Type B pancreatic cell (in vitro differentiated cells): ENCODE measurements at places on chromosomes 11 and 22. TPM values are rescaled to one million over a fixed set of nuclear protein-coding genes. Genes with fewer than 3 reads are reported as not detected.

Gene RFPL2
- total RNA-seq, result 0.43 and 0.69 TPM in 2 replicates

Gene MS4A4E
- 0.33 TPM in 1 of 2 replicates, not detected in the other for total RNA-seq

DNA sequence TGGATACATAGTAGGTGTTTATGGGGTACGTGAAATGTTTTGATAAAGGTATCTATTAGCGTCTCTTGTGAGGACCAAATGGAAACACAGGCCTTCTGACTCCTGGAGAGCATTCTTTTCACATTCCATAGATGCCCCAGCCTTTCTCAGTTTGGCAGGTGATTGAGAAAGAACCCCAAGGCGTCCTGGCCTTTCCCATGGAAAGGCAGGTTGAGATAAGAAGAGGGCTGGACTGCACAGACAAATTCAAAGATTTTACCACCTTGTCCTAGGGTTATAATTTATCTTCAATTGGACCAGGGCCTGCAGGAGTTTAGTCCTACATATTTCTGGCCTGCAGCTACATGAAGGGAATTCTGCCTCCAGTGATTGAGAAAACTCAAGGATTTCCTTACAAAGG is 661 bp upstream of the OLFML1 start:
- no peaks in the 10 kb centered on the region for H3K27me3 ChIP-seq
- no peak for DNase-seq
- peaks cover 18% of the 10 kb centered on the region for H3K4me1 ChIP-seq
- no peak overlapping the region for H3K4me3 ChIP-seq

DNA sequence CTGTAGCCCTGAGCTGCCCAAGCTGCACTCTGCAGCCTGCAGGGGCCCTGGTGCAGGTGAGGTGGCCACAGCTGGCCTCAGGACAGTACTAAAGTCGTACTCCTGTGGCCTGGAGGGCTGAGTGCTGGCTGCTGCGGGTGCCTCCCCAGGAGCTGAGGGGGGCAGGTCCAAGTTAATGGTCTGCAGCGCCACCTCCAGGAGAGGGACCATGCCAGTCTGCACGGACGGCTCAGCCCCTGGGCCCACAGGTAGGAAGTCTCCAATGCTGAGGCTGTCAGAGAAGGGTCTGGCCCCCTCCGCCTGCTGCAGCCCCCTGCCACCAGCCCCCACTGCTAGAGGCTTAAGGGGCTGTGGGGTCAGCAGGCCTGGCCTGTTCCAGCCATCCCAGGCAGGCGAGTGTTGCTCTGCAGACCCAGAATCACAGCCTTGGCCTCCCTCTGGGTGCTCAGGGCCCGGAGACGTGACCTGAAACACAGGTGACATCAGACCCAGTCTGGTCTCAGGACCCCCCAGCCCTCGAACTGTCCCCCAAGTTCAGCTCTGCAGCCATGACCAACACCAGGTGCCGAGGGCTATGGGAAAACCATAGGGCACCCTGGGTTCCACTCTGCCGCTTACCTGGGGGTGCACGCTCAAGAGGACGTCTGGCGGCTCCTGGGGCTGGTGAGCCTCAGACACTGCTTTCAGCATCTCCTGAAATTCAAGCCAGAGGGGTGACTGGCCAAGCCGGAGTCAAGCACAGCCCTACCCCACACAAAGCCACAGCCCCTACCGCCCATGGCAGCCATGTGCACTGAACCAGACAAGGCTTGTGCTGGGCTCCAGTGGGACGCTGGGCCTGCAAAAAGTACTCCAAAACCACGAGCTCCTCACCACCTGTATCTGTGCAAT is 20.8 kb downstream of the SELENOO start:
- DNase-seq, result no peak
- H3K4me1 ChIP-seq, result no peaks in the 10 kb centered on the region
- no peaks in the 10 kb centered on the region for H3K36me3 ChIP-seq
- H3K27ac ChIP-seq, result no peak overlapping the region
- no peaks in the 10 kb centered on the region for H3K27me3 ChIP-seq

GRCh38 chr11:2768471-2769408 is 68.9 kb upstream of the KCNQ1OT1 start:
- H3K4me3 ChIP-seq, result no peak overlapping the region
- H3K27ac ChIP-seq, result no peak overlapping the region
- no peaks in the 10 kb centered on the region for H3K36me3 ChIP-seq
- DNase-seq, result peak; percentile 61
- peaks cover 11% of the 10 kb centered on the region for H3K27me3 ChIP-seq
- peaks cover 17% of the 10 kb centered on the region for H3K4me1 ChIP-seq

GRCh38 chr11:1648653-1649420 is 19.3 kb downstream of the KRTAP5-5 start:
- no peak for DNase-seq
- H3K36me3 ChIP-seq, result no peaks in the 10 kb centered on the region

GRCh38 chr22:25494774-25495173 is 69.7 kb upstream of the GRK3 start:
- peaks cover 22% of the 10 kb centered on the region for H3K36me3 ChIP-seq
- H3K27ac ChIP-seq, result no peak overlapping the region
- no peak for DNase-seq
- H3K4me1 ChIP-seq, result peaks cover 27% of the 10 kb centered on the region

- H3K27me3 ChIP-seq, result peaks cover 9% of the 10 kb centered on the region
- no peak for DNase-seq
- H3K27ac ChIP-seq, result no peak overlapping the region
Observed at GRCh38 chr11:120744016-120744994, 232.8 kb downstream of the GRIK4 start.

GRCh38 chr22:47848184-47848920 is 1085.9 kb downstream of the TBC1D22A start:
- no peaks in the 10 kb centered on the region for H3K36me3 ChIP-seq
- peaks cover 3% of the 10 kb centered on the region for H3K27me3 ChIP-seq
- peaks cover 4% of the 10 kb centered on the region for H3K4me1 ChIP-seq
- H3K27ac ChIP-seq, result no peak overlapping the region
- no peak for DNase-seq

GRCh38 chr11:69588270-69588669 is 52.7 kb upstream of the CCND1 start:
- H3K36me3 ChIP-seq, result no peaks in the 10 kb centered on the region
- H3K4me1 ChIP-seq, result peaks cover 8% of the 10 kb centered on the region
- H3K27ac ChIP-seq, result no peak overlapping the region
- no peak overlapping the region for H3K4me3 ChIP-seq

- H3K27ac ChIP-seq, result no peak overlapping the region
- no peaks in the 10 kb centered on the region for H3K27me3 ChIP-seq
- no peak for DNase-seq
- no peaks in the 10 kb centered on the region for H3K36me3 ChIP-seq
Observed at GRCh38 chr11:105524286-105524685, 85.6 kb upstream of the GRIA4 start.

DNA sequence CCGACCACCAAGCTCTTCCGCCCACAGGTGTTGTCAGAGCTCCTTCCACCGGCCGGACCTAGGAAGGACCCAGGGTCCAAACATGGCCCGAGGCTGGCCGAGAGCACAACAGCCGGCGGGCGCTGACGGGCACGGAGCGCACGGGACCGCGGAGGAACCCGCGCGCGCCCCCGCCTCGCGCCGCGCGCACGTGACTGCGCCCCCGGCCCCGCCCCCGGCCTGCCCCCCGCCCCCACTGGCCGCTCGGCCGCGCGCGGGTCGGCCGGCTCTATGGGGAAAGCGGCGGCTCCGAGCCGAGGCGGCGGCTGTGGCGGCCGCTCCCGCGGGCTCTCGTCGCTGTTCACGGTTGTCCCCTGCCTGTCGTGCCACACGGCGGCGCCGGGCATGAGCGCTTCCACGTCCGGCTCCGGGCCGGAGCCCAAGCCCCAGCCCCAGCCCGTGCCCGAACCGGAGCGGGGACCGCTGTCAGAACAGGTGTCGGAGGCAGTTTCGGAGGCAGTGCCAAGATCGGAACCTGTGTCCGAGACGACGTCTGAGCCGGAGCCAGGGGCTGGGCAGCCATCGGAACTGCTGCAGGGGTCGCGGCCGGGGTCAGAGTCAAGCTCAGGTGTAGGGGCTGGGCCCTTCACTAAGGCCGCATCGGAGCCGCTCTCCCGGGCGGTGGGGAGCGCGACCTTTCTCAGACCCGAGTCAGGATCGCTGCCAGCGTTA is at the start of gene OSBP2:
OSBP2 (plus strand) TSS at position 235 of the 711 bp plus-strand sequence; CDS start at position 271, 36 bp downstream.
- H3K4me3 ChIP-seq, result peak within 1 kb of the TSS; percentile 91
- peak; percentile 76 for DNase-seq
- H3K27me3 ChIP-seq, result peaks cover 17% of the 10 kb centered on the region
